ENCODE measurements at places on chromosomes 16 and 17.

GRCh38 chr16:14444979-14445810 lies 184.9 kb downstream of the PARN start:
- no peak for DNase-seq

DNA sequence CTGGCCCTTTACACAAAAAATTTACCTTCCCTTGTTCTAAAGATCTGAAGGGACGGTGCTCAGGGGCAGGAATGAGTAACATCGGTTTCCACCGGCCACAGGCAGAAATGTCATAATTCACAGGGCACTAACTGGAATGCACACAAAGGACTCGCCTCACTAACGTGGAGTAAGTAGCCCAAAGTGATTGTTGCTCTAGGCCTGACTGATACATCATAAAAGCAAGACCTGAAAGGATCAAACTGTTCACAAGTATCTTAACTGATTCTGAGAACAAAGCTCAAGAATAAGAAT lies 8.9 kb upstream of the TCF25 start:
- DNase-seq, result no peak

DNA sequence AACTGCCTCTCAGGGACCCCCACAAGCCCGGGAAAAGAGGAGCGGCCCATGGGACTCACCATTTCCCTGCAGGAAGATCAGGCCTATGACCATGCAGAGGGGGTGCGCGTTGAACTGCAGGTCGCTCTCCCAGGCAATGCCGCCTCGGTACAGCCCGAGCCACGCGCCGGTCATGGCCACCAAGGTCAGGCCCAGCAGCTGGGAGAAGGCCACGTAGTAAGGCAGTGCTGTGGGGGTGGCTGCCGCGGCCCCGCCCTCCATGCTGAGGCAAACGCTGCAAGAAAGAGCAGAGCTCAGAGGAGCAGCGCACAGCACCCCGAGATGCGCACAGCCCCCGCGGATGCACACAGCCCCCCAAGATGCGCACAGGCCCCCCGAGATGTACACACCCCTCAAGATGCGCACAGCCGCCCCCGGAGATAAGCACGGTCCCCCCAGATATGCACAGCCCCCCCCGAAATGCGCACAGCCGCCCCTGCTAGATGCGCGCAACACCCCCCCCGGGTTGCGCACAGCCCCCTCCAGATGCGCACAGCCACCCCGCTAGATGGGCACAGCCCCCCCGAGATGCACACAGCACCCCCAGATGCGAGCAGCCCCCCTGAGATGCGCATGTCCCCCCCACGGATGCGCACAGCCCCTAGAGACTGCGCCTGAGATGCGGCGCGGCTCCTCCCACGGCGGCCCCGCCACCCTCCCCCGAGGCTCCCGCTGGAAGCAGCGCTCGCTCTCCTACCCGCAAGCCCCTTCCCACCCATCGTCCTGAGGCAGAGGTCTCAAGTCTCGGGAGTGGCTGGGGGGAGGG lies 8.6 kb downstream of the CYB561 start:
- DNase-seq, result no peak

DNA sequence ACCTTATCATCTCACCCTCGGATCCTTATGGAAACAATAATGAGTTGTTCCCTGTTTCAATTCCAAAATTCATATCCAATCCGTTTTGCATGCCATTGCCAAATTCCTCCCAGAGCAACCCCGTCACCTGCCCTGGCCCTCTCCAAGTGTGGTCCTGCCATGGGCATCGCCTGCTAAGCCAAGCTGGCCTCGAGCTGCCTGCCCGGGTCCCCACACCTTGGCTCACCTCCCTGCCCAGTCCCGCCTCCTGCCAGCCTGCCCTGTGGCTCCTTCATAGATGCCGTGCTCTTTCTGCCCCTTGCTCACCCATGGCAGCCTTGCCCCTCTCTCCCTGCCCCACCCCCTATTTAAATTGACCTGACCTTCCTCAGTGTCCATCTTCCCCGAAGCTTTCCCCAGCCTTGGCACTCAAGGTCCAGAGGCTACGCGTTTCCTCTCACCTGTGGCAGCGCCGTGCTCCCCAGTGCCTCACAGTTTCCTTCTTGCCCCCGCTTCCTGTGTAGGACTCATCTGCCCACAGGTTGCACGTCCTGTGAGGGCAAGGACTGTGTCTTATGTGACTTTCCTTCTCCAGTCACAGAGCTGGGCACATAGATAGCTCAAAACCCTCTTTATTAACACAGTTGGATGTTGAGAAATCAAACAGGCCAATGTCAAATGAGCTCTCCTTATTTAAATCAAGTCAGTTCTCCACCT lies 12.7 kb downstream of the MAPT start:
- DNase-seq, result no peak

DNA sequence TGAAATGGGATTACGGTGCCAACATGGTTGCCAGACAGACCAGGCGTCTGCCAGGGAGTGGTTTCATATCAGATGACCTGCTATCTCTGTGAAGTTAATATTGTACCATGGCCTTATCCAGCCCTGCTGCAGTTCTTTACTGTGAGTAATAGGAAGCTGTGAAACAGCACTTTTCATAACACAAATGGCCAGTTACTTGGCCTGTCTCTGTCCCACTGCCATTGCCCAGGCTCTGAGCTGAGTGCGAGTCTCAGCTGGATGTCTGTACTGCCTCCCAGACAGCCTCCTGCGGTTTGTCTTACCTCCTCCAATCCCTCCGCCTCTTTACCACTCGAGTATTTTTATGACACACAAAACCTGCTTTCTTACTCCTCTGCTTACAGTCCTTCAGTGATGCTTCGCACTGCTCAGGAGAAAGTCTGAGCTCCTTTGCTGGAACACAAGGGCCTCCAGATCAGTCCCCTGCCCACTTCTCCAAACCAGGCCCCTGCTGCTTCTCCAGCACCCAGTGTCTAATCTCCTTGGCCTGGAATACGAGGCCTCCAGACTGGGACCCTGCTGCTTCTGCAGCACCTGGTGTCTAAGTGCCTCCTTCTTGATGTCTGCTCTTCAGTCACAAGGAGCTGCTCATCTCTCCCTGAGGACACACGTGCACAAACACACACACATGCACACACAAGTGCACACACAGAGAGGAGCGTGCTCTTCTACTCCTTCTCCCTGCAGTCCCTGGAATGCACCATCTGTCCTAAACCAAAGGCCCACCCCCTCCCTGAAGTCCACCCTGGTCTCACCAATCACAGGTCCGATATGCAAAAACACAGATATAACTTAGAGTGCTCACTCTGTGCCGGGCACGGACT lies 17.1 kb upstream of the RHOT1 start:
- no peak for DNase-seq

- DNase-seq, result no peak
Measured at GRCh38 chr17:13462673-13463124, 139.0 kb downstream of the HS3ST3A1 start.

DNA sequence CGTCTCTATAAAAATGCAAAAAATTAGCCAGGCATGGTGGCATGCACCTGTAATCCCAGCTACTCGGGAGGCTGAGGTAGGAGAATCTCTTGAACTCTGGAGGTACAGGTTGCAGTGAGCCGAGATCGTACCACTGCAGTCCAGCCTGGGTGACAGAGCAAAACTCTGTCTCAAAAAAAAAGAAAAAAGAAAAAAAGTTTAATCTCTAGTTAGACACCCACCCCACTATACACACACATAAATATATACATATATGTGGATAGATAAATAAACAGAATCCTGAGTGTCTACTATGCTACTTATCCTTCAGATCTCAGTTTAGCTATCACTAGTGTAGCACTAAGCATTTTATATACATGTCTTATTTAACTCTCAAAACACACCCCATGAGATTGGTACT lies 18.7 kb downstream of the ITGAL start:
- no peak for DNase-seq

- no peak for DNase-seq
Measured at GRCh38 chr16:86220561-86220960, 289.8 kb upstream of the FOXF1 start.

- no peak for DNase-seq
Measured at GRCh38 chr16:86158688-86159360, 259.9 kb downstream of the IRF8 start.

DNA sequence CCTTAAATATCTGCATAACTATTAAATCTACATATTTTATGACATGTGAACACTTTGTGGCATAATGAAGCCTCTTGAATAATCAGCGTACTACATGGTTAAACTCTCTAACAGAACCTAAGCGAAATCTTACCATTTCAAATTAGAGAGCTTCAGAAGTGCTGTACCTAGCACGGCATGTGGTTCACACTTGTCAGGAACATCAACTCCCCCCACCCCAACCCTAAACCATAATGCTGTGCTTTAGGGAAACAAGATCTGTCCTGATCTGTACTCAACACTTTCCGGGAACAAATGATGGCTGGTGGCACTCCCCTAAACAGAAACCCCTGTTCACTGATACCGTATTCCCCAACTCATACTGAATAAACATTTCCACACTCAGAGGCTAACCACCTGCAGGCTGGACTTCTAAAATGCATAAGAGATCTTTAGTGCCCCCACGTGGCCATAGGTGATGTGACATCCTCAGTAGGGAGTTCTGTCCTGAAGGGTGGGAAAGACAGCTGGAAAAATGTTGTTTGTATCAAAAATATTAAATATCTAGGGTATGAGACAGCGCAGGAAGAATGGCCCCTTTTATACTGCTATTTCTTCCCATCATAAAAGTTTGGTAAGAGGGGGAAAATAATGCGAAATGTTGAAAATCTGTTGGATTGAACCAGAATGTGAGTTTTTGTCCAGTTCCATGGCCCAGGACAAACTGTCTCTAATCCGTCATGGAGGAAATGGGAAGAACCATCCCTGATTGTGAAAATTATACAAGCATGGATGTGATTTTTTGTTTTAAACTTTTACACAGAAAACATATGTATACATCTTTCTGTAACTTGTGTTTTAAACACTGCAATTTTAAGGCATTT lies 88.6 kb downstream of the USP31 start:
- peak; percentile 34 for DNase-seq

All from nucleus accumbens (tissue), 56 donors.